A549 treated with GW870086 at 1 μM for 4 hours (cell line): ENCODE measurements at places on chromosomes 4 and X. TPM values are rescaled to one million over a fixed set of nuclear protein-coding genes. Genes with fewer than 3 reads are reported as not detected.

The ARHGAP36 gene
- not detected in 5 replicates for total RNA-seq

The PLP1 gene
- total RNA-seq: not detected in 5 replicates

The DAPP1 gene
- not detected in 5 replicates for total RNA-seq

The TKTL1 gene
- 0.10 to 0.19 TPM (median 0.17 TPM) in 3 of 5 replicates, not detected in the others for total RNA-seq

The CSN1S1 gene
- not detected in 5 replicates for total RNA-seq

The CYLC1 gene
- not detected in 5 replicates for total RNA-seq

The GNRHR gene
- not detected in 5 replicates for total RNA-seq

The SHOX gene
- total RNA-seq: not detected in 5 replicates

The TRMT10A gene
- 2.9 to 4.5 TPM (median 3.5 TPM) in 5 replicates for total RNA-seq

The ALPK1 gene
- total RNA-seq: 1.3 to 2.6 TPM (median 1.7 TPM) in 5 replicates

The GPR143 gene
- total RNA-seq: 0.17 to 0.39 TPM (median 0.22 TPM) in 4 of 5 replicates, not detected in the other

The NLGN3 gene
- total RNA-seq: 0.70 to 1.2 TPM (median 1.00 TPM) in 5 replicates

The NEXMIF gene
- 0.01 to 0.02 TPM in 2 of 5 replicates, not detected in the others for total RNA-seq
